ENCODE measurements at places on chromosomes 3 and 15.

DNA sequence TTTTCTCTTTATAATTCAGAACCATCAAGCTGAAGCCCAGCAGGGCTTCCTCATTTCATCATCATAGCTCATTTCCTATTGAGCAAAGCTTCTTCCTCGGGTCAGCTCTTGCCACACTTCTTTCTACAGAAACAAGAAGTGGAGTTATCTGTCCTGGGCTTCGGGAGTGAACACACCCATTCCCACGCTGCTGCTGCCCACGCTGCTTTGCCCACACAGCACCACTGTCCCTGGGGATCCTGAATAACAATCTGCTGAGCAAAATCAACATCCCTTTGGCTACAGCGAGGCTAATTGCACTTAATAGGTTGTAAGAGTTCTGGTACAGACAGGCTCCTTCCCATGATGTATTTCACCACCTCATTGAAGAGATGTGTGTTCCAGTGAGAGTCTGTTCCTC, 23.7 kb downstream of the CEP19 start:
- DNase-seq, result no peak

- no peak for DNase-seq
These were observed 384 bp upstream of the NDUFB4 start for GRCh38 chr3:120595788-120596115.

DNA sequence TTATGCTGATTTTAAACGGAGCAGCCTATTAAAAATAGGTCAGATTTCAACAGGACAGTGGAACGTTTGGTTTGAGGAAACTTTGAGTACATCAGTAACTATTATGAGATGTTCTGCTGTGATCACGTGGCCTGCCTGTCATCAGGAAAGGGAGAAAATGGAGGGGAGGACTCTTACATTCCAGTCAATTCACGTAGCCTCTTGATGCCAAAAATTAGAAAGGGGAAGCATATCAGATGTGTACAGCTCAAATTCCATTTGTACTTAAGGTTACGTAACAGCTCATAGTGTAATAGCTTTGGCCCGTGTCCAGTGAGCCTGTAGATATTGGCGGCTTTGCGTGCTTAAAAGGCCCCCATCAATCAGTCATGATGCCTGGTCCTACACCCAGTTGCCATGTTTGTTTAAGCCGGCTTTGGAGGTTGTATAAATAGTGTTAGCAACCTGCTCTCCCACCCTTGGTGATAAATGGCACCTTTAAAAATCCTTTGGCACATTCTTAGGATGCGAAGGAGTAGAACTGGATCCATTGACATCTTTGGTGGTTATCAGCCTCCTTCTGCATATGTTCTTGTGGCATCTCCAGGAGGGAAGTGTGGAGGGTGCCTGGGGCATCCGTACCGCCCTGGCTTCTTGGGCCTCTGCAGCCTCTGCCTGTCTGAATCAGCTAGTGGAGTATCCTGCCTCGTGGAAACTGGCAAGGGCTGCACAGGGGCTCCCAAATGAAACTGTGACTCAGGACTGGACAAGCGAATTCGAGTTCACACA, 163.9 kb downstream of the THSD4 start:
- DNase-seq, result no peak

GRCh38 chr3:194374935-194375334, 5.4 kb upstream of the LRRC15 start:
- DNase-seq, result no peak

DNA sequence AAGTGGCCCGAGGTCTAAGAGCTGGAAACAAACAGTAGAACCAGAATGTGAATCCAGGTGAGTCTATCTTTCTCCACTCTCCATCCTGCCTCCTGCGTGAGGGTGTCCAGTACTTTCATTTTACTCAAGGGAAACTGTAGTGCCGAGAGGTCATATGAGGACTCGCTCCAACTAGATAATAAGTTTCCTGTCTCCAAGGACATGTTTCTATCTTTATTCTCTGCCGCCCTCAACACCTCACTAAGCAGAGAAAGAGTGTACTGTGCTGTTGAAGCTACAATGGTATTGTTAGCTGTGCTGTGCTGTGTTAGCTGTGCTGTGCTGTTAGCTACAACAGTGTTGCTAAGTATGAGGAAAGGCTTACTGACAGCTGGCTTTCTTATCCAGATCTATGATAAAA, 137.9 kb upstream of the COL8A1 start:
- no peak for DNase-seq

- no peak for DNase-seq
These were observed 219.8 kb downstream of the ULK4 start for GRCh38 chr3:41742121-41742520.

DNA sequence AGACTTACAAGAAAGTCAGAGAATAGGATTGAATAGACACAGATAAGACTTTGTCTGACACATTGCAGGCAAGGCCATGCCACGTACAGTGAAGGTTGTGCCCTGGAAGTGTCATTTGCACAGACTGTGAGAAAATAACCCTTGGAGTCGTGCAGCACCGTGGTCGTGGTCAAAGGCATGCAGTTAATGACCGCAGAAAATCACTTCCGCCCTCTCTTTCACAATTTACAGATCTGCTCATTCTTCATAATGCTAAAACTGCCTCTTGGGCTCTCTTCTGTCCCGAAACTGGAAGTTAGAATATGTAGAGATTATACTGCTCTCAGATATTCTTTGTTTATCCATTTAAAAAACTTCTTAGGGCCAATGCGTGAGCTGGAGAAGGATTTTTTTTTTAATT, 73.2 kb upstream of the CTXND1 start:
- no peak for DNase-seq

All from dorsolateral prefrontal cortex (tissue), 122 donors.